ENCODE measurements at places on chromosomes 6 and 20.

DNA sequence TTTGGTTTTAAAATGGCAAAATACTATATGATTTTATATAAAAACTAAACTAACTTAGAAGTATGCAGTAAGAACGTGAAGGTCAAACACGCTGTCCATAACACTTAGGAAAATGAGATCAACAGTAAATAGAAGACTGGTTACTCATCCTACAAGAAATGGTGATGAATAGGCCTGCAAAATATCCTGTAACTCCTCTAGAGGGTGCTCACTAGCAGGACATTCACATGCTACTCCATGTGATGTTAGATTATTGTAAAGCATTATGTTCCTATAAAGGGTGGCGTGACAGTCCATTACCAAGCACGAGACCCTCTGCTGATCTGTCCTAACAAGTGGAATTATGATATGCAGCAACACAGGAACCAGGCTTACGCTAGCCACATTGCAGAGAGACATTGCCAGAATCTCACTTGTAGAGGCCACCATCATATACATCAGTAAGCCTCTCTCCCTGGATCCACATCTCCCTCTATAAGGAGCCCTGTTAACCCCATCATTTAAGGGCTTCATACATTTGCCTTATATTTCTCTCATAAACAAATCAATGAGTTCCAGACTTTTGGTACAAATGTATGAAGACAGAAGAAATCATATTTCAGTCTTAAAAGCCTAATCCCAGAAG is 18.0 kb upstream of the DEFB129 start:
- DNase-seq, result no peak

DNA sequence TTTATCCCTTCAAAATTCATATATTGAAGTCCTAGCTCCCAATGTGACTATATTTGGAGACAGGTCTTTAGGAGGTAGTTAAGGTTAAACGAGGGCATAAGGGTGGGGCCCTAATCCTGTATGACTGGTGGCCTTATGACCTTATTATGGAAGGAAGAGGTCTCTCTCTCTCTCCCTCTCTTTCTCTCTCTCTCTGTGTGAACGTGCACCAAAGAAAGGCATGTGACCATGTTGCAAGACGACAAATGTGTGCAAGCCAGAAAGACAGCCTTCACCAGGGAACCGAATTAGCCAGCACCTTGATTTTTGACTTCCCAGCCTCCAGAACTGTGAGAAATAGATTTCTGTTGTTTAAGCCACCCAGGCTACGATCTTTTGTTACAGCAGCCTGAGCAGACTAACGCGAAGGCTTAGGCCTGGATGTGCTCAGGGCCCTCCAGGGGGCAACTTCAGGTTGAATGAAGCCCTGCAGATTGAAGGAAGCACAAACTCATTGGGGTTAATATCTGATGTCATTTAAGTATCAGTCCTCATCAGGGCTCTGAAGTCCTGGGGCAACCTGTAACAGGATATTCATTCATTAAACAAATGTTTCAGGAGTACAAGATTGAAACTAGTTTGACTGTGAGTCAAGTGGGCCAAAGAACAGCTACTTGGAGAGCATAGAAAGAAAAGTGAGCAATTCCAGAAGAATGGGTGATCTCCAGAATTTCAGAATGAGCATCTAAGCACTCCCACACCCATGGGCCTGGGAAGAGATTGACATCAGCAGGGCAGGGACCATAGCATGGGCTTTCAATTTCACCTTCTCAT is 157.4 kb upstream of the TNFAIP3 start:
- DNase-seq, result no peak

DNA sequence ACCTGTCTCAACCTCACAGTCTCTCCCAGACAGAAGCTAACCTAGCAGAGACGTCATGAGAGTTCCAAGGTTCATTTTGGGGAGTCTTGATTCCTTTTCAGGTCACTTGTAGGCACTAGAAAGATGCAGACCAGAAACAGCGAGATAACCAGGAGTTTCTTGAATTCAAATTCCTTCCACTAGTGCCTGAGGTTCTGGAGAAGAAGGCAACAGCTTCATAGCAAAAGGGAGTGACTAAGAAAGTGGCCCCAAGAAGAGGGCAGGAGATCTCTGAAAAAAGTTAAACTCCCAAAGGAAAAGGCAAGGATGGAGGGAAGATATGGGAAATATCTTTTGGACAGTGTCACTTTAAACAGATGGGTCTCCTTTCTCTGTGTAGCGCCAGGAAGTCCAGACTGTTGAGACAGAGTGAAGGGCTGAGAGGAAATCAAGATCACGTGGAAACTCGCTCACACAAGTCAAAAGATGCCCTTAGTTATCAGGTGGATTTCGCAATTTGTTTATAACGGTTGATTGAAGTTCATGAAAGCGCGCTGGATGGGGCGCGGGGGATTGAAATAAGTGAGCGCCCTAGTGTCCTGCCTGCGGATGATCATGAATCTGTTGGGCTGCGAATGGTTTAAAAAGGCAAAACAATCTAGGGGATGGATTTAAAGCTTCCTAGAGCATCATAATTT is 4.8 kb upstream of the PRSS16 start:
- DNase-seq, result no peak

GRCh38 chr6:145502416-145502815 is 232.9 kb downstream of the EPM2A start:
- no peak for DNase-seq

GRCh38 chr6:14832427-14832826 is 413.4 kb upstream of the JARID2 start:
- no peak for DNase-seq

DNA sequence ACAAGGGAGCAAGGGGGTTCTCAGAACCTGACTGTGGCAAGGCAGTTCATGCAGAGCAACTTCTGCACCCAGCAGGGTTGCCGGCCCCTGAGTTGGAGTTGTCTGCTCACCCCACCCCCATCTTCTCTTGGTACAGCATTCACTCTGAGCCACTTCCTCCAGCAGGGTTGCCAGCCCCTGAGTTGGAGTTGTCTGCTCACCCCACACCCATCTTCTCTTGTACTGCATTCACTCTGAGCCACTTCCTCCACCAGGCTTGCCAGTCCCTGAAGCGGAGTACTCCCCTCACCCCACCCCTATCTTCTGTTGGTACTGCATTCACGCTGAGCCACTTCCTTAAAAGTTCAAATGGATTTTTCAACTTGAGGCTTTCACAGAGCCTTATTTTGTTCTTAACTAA is 79.7 kb upstream of the SYNDIG1 start:
- DNase-seq, result peak; percentile 2

DNA sequence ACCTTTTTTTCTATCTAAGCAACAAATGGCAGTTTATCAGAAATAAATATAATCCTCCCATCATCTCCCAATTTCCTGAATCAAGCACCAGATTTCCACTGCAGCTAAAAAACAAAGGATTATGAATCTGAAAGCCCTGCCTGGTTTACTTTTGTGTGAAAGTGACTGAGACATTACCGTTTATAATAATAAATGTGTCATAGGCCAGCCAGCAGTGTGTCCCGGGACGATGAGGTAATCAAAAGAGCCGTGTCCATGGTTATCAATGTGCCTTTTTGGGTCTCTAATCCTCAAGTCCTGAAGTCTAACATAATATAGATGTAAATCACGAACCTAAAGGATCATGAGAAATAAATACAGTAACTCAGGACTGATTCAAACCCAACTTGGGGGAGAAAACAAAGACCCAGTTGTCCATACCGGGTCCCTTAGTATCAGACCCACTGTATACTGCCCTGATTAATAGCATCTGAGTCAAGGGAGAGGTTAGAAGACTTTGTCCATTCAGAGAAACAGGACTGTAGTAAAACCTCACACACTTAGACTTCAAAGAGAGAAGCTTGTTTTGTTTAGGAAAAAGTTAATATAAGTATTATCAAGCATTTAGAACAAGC is 149.1 kb downstream of the SASH1 start:
- DNase-seq, result no peak

GRCh38 chr6:169556758-169557548 is 144.9 kb downstream of the WDR27 start:
- no peak for DNase-seq

DNA sequence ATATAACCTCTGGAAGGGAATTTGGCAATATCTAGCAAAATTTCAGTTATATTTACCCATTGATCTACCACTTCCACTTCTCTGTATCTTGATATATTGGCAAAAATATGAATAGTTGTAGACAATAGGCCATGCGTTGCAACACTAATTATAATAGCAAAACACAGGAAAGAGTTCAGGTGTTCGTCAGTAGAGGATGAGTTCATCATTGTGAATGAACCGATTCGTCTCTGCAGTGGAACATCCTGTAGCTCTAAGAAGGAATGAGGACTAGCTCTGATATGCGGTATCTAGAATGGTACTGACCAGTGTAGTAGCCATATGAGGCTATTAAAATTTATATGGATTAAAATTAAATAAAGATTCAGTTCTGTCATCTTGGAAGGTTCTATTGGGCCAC is 8.3 kb downstream of the FAM83D start:
- no peak for DNase-seq

- DNase-seq, result no peak
These were observed 102.6 kb upstream of the DUSP22 start for GRCh38 chr6:189676-190075.

GRCh38 chr6:29465279-29465678 is 8.3 kb downstream of the OR2H1 start:
- DNase-seq, result no peak

GRCh38 chr6:53465732-53466131 is 79.2 kb downstream of the GCLC start:
- DNase-seq, result no peak

GRCh38 chr20:61638802-61639585 is 386.9 kb downstream of the CDH4 start:
- DNase-seq, result no peak

DNA sequence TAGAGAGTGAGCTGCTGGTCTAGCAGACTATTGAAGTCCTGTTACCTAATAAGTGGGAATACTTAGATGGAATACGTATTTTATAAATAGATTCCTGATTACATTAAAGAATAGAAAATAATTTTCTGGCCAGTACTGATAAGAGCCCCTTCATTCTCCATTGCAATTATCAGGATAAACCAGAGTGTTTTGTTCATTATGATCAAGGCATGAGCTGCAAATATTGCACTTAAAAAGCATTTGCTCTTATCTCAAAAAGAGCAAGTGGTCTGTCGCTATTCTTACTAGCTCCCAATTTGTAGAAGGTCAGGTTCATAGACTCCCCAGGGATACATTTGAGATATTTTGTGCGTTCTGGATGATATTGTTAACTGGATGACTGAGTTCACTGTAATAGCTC is 73.1 kb upstream of the PLCB4 start:
- DNase-seq, result no peak

- no peak for DNase-seq
These were observed 443.1 kb upstream of the RGS17 start for GRCh38 chr6:153574231-153574630.

DNA sequence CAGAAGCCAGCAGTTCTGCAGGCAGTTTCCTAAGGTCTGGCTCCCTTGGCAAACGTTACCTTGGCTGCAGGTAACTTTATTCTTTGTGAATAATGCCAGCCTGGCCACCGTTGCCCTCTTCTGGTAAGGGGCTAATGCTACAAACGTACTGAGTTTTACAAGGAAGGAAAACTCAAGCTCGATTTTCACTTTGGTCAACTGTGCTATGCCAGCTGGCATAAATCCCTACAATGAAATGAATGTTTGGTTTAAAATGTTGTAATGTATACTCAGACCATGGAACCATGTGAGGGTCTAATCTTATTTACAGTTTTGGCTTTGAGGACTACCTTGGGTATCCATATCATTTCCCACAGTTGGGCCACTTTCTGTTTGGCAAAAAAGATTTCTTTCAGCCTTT is 101.4 kb downstream of the SLX4IP start:
- no peak for DNase-seq

- no peak for DNase-seq
These were observed 993 bp downstream of the STX16 start for GRCh38 chr20:58651946-58652605.

GRCh38 chr20:58880994-58881752 is 28.7 kb downstream of the GNAS start:
- no peak for DNase-seq

- DNase-seq, result no peak
These were observed 71.3 kb upstream of the SLC2A12 start for GRCh38 chr6:134123666-134124208.

DNA sequence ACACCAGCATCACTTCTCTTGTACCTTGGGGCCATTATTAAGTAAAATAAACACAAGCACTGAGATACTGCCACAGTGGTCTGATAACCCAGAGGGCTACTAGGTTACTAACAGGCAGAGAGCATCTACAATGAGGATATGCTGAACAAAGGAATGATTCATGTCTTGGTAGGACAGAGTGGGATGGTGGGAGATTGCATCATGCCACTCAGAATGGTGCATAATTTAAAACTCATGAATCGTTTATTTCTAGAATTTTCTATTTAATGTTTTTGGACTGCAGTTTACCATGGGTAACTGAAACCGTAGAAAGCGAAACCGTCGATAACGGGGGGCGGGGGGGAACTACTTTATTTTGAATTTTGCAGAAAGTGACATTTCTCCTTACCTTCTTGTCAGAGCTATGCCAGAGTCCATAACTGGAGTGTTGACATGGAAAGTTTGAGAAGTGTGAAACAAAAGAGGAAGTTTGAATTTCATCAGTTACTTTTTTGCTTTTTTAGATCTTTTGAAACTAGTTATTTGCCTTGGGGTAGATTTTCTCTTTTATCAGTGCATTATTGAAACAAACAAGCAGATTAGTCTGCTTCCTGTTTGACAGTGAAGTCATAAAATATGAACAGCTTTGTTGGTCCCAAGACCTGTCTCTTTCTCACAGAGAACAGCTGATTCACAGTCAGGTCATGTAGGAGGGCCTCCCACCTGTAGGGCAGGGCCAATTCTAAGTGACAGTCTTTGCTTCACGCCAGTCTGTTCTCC is 124.9 kb downstream of the KLHL32 start:
- DNase-seq, result no peak

DNA sequence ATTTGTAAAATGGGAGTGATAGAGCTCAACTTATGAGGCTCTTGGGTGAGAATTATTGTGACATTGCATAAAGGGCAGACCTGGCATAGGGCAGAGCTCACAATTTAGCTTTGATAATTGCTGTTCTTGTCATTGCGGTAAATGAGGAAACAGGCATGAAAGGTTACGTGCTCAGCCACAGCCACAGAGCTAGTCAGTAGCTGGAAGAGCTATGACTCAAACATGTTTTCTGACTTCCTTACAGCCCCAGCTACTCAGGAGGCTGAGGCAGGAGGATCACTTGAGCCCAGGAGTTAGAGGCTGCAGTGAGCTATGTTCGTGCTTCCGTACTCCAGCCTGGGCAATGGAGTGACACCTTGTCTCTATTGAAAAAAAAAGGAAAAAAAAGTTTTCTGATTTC is 3.5 kb upstream of the GHRH start:
- DNase-seq, result no peak

DNA sequence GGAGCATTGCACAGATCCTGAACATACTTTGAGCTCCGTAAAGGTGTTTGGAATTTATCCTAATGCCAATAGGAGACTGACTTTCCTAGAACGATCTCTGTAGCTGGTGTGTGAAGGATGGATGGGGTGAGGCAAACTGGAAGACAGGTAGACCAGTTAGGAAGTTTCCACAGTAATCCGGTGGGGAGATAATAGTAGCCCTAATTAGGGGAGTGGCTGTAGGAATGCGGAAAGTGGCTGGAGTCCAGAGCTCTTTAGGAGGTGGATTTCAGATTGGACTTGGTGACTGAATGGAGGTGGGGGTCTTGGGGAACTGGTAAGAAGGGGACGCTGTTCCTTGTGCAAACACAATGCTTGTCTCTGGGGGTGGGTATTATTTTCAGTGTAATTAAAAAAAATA is 146.3 kb downstream of the SOX4 start:
- DNase-seq, result no peak

- DNase-seq, result no peak
These were observed 48.7 kb downstream of the PDYN start for GRCh38 chr20:1945134-1945618.

GRCh38 chr20:4136078-4136966 is 121.0 kb upstream of the RNF24 start:
- DNase-seq, result no peak
